ENCODE measurements at places on chromosomes 1 and 21.

DNA sequence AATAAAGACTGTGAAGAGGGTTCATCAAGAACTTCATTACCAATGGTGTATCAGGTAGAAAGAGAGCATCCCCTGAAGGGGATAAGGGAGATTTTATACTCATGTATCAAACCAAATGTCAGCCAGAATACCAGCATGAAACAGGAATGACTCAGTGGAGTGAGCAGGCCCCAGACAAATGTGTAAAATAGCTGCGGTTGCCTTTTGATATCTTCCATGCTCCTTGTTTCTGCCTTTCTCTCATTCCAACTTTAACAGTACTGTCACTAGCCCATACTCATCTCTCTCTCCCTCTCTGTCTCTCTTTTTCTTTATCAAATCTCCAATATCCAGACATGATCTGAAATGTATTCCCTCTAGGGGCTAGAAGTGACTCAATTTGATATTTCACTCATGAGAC, 47.8 kb downstream of the GPR88 start:
- no peak for DNase-seq

DNA sequence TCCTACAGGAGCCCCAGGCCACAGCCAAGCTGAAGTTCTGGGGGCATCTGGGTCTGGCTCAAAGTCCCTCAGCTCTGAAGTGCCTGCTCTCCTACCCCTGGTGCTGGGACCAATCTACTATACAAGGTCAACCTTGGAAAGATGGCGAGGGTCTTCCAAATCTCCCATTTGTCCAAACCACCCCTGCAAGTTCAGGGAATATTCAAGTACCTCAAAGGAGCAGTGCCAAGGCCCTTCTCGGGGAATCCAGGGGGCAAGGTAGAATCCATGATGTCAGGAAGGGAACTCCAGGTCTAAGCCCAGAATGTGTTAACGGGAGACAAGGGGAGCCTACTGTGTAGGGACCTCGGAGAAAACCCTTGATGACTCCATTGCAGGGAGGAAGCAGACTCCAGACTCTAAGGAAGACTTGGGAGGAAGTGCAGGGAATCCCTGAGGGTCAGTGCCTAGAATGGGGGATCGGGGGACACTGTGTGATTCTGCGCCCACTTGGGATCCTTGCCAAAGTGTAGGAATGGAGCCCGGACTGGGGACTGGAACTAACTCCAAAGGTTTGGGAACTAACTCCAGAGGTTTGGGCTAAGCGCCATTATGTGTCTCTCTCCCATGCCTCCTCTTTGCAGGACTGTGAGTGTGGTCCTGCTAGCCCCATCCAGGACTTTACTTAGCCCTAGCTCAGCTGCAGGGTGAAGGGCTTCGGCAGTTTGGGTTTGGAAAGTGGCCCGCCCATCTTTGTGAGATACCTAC, 8.7 kb downstream of the TAL1 start:
- DNase-seq: no peak

GRCh38 chr1:235689356-235689755, 39.8 kb upstream of the GNG4 start:
- DNase-seq: no peak

GRCh38 chr21:28971171-28971570, 21.5 kb downstream of the LTN1 start:
- no peak for DNase-seq

GRCh38 chr1:163747261-163747660, 425.5 kb downstream of the NUF2 start:
- no peak for DNase-seq

DNA sequence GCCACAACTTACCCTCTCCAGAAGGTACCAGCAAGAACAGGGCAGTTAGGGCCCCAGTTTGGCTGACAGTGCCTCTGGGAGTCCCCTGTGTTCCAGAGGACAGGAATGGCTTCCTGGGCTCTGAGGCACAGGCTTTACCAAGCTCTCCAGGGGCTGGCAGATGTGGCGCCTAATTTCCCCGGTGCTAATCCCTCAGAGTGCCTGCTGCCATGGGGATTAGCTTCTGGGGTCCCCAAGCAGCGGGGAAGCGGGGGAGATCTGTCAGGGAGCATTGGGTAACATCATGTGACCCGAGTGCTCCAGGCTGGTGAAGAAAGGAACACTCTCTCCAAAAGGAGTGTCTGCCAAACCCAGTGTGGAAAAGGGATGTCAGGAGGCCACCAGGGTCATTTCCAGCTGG, at the start of gene LACTBL1:
TSS of gene LACTBL1 (minus strand) at position 107 of the 400 bp plus-strand sequence. CDS start 550 bp downstream, outside the sequence.
- DNase-seq: no peak
